ENCODE measurements at places on chromosomes 1 and 21. TPM values are rescaled to one million over a fixed set of nuclear protein-coding genes. Genes with fewer than 3 reads are reported as not detected.

GRCh38 chr1:163163163-163163562, 39.6 kb downstream of the RGS5 start:
- no peak for DNase-seq

Gene RIPPLY3
- not detected for total RNA-seq

Gene SPRR4
- not detected for total RNA-seq

- DNase-seq: no peak
Measured at GRCh38 chr1:70084314-70084915, 121.0 kb downstream of the LRRC40 start.

GRCh38 chr1:97160818-97161217, 439.2 kb downstream of the PTBP2 start:
- no peak for DNase-seq

DNA sequence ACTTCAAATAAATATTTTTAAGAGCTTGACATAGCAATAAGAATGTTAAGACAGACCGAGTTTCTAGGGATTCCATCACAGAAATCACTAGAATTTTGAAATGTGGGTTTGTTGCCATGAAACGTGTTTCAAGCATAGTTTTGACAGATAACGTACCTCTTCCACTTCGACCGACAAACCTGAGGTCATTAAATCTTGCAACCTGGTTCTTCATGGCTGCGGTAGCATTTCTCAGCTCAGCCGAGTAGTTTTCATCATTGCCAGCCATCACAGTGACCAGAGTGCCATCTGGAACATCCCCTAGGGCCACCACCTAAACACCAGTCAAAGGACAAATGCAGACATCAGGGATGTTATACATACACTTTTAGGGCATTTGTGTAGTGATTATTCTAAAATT, 168.7 kb downstream of the RUNX1 start:
- no peak for DNase-seq

GRCh38 chr1:87783315-87783714, 454.6 kb downstream of the LMO4 start:
- DNase-seq: no peak

- DNase-seq: no peak
Measured at GRCh38 chr21:35036465-35037383, 12.4 kb downstream of the RUNX1 start.

Gene OR2T29
- total RNA-seq: not detected

DNA sequence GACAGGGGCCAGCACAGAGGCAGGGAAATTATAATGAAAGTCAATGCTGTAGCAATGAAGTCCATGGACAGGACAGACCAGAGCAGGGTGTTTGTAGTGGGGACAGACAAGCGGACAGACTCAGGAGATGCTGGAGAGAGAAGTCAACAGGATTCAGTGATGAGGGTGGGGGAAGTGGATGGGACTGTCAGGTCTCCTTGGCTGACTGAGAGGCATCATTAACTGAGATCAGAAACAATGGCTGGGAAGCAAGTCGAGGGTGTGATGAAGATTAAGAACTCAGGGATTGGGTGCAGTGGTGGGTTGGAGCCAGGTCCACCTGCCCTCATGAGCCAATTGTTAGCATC, 25.5 kb downstream of the CD58 start:
- DNase-seq: no peak

Gene SEMA4A
- total RNA-seq: 5.0 TPM

- no peak for DNase-seq
Measured at GRCh38 chr1:214215583-214215982, 65.4 kb upstream of the SMYD2 start.

- peak; percentile 36 for DNase-seq
Measured at GRCh38 chr1:31703431-31704270, at the start of gene COL16A1. TSS of gene COL16A1 (minus strand) at chr1:31704017. CDS start at chr1:31702193, 1,824 bp downstream.

Gene S100A3
- not detected for total RNA-seq

- peak; percentile 31 for DNase-seq
Measured at GRCh38 chr1:160206036-160206389, 829 bp downstream of the PEA15 start.

- peak; percentile 71 for DNase-seq
Measured at GRCh38 chr1:39128959-39129358, 75.5 kb upstream of the MACF1 start.

Gene IL12RB2
- 2.1 TPM for total RNA-seq

- DNase-seq: no peak
Measured at GRCh38 chr1:174872615-174873058, 127.1 kb upstream of the CACYBP start.

Gene KCNA10
- not detected for total RNA-seq

- DNase-seq: no peak
Measured at GRCh38 chr1:110085671-110086070, 15.2 kb upstream of the ALX3 start.

- peak; percentile 48 for DNase-seq
Measured at GRCh38 chr1:8643542-8644536, 173.6 kb downstream of the RERE start.

Gene DIO1
- not detected for total RNA-seq

Gene AADACL4
- not detected for total RNA-seq

Gene SHCBP1L
- total RNA-seq: not detected

GRCh38 chr1:200774311-200774710, 35.6 kb downstream of the CAMSAP2 start:
- no peak for DNase-seq

DNA sequence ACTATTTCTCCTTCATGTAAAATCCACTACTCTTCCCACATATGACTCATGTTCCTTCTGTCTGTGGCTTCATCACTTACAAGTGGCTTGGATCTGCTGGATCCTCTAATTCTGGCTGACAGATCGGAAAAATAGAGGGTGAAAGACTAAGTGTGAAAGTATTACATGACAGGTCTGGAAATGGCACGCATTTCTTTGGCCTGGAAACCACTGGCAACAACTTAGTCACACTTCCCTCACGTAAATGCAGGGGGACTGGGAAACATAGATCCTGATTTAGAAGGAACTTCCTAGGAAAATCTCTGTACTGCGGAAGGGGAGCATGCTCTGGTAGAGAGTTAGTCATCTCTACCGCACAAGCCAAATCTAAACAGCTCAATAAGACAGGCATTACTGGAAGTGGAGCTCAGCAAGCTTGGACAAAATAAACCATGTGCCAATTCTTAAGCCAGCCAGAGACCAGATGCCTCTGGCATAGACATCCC, 305.4 kb upstream of the PTBP2 start:
- DNase-seq: no peak

Gene SPRR1B
- not detected for total RNA-seq

Gene CFAP74
- total RNA-seq: not detected

Gene EPHB2
- 3.4 TPM for total RNA-seq

GRCh38 chr1:89719502-89720306, 86.8 kb downstream of the LRRC8C start:
- no peak for DNase-seq

DNA sequence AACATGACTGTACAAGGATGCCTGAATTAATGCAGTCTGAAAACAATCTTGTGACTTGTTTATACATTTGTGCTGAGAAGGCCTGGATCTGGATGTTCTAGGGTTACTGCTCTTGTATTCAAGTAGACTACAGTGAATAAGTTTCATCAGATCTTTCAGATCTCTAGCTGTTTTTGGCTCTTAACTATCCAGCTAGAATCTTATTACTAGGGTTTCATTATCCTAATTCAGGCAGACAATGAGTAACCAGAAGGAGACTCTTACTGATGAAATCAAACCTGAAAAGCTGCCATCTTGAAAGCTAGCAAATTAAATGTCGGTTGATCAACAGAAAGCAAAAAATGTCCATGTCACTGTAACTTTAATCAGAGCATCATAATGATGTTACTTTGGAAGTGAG, 112.5 kb upstream of the KCNK2 start:
- DNase-seq: no peak
